ENCODE measurements at places on chromosomes 6 and 20.

- DNase-seq: no peak
Measured at GRCh38 chr6:157209865-157210530, 113.3 kb downstream of the TMEM242 start.

- DNase-seq: no peak
Measured at GRCh38 chr6:11085758-11086435, 7.7 kb upstream of the SMIM13 start.

GRCh38 chr6:52745764-52746201 lies 17.5 kb downstream of the GSTA2 start:
- no peak for DNase-seq

GRCh38 chr20:33475381-33476152 lies 14.3 kb upstream of the CBFA2T2 start:
- DNase-seq: no peak

GRCh38 chr6:18216411-18216810 lies 47.9 kb downstream of the DEK start:
- no peak for DNase-seq
